Stimulated activated CD4-positive, alpha-beta T cell treated with anti-CD3 and anti-CD28 coated beads, Interleukin-4, amount 100 ng/mL, for 4 hours (primary cell): ENCODE measurements at places on chromosomes 7 and 10.
A peak's percentile ranks its signal among the peaks of the same experiment; 100 is the strongest.

DNA sequence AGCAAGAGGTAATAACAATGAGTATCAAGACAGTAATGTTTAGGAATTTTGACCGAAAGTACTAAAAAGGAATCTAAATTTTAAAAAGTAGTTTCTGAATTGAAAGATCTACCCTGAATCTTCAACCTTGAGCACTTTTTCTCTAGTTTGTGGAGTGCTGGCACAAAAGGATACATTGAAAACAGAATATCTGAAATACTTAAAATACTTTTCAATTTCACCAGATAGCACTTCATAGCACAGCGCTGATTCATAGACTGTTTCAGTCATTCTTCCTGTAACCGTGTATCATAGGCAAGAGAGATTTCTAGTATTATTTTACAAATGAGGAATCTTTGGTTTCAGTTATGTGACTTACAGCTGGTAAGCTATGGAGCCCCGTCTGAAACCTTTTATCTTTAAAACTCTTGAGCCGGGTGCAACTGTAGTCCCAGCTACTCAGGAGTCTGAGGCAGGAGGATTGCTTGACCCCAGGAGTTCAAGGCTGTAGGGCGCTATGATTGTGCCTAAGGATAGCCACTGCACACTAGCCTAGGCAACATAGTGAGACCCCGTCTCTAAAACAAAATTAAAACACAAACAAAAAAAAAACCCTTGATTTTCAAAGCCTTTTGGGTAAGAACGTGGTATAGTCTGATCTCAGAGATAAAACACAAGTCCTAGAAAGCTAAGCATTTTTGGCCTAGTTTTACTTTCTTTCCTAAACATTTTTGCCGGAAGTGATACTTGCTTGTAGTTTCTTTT is 35.1 kb downstream of the FHIP2A start:
- DNase-seq: no peak

DNA sequence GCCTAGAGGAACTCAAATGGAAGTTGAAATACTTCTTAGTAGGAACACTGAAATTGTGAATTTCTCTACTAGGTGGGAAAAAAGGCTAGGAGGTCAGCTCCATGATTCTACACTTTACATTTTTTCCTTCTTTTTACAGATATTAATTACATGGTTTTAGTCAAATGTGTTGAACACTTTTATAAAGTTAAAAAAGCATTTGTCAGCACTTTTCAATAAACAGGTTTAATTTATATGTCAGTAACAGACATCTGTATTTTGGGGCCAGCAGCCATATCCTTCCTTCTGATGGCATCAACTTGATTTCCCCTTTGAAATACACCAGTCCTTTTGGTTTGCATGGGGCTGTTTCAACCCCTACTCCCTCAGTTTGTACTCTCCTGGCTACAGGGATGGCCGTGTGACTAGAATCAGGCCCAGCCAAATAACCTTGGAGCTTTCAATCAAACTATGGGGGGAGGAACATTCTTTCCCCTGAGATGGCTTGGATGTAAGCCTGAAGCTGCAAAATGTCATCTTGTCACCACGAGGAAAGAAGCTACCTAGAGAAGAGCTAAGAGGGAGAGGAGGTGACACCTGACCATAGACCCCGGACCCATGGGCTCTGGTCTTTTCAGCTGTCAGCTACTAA is 171.0 kb upstream of the NEBL start:
- no peak for DNase-seq

- DNase-seq: peak; percentile 81
Observed at GRCh38 chr7:151123822-151124464, 37.7 kb downstream of the AGAP3 start.

DNA sequence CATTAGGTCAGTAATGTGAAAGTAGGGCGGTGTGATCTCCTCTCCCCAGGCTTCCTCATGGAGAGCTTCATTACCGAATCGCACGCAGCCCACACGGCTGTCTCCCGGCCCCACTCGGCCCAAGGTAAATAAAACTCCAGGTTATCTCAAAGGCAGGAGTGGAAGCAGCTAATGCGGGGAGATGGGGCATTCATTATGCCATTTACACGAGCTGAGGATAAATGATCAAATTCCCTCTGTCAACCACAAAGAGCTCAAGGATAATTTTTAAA is 93.5 kb downstream of the ADARB2 start:
- DNase-seq: no peak

- DNase-seq: no peak
Observed at GRCh38 chr10:93436591-93437085, 45.5 kb downstream of the MYOF start.

- no peak for DNase-seq
Observed at GRCh38 chr7:82443547-82444219, at the start of gene CACNA2D1. CACNA2D1 (minus strand) TSS chr7:82443777.

DNA sequence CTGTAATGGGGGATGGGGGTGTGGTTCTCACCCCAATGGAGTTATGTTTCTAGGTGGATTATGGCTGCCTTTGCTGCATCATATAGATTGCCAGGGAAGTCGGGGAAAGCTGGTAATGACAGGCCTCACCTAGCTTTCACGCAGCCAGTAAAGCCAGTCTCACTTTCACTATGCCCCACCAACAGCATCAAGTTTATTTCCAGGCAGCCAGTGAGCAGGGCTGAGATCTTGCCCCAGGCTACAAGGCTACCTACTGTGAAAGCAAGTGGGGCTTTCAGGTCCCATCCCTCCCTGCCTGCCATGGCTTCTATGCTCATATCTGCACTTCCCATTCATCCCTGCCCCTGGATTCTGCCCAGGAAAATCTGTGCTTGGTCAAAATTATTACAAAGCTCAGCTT is 61.7 kb upstream of the NXPH1 start:
- DNase-seq: no peak

GRCh38 chr7:107212725-107213124 is 43.9 kb downstream of the HBP1 start:
- no peak for DNase-seq

DNA sequence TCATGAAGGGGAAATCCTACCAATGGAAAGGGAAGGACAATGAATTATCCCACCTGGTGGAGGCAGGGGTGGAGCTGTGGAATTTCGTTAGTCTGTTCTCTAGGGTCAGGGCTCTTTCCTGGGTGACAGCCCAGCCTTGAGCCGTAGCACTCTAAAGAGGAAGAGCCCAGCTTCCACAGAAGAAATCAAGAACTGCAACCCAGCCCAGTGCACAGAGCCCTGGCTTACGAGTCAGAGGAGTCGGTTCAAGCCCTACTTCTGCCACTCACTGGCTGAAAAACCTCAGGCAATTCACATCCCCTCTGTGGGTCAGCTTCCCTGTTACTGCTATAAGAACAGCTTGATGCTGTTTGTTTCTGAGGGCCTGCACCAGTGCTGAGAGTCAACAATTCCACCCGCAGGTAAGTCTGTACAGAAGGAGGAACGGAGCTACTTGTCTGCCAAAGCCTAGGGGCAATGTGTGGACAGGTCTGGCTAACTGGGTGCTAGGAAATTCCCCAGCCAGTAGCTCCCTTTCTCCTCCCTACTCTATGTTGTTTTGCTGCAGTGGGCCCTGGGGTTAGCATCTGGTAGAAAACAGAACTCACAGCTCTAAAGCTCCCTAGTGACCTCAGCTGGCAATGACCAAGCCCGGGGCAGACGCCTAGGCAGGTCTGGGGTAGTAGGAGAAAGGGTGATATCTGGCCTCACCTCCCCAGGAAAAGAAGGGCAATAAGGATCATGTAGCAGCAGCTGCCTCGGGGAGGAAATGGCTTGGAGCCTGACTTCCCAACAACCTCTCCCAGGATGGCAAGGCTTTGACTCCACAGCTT is 3.3 kb downstream of the AVPI1 start:
- DNase-seq: no peak

DNA sequence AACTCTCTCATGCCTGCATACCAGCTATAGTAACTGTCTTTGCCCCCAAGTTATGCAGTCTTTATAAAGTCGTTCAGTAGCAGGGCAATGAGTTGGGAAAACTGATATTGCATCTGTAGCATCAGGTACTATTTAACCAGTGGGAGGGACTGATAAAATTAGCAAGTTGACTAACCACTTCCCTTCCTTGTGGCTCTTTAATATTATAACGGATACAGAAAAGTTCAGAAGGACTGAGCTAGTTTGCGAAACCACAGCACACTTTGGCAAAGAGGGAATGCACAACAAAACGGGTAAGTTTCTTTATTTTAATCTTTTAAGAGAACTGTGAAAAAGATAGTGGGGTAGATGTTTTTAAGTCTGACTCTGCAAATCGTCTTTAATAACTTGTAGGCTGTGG is 205.3 kb upstream of the HDAC9 start:
- DNase-seq: no peak

GRCh38 chr10:22505911-22506685 is 160.8 kb downstream of the SPAG6 start:
- peak; percentile 33 for DNase-seq

DNA sequence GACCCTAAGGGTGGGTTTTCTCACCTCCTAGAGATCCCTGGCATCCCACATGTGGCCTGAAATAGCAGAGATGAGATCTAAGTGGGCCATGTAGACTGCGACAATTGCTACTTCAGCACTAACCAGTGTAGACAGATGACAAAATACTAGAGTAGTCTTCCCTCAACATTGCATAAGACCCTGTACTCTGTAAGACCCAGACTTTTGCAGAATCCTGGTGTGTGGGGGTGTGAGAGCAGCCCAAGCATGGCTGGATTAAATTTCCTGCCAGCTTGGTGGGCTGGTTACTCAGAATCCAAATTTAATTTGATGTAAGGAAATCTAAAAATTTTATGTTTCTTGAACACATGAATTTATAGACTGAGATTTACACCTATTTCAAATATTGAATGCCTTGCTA is 88.3 kb downstream of the ZNF365 start:
- no peak for DNase-seq

- DNase-seq: peak; percentile 76
Observed at GRCh38 chr10:29658984-29659965, 24.5 kb upstream of the SVIL start.

- DNase-seq: no peak
Observed at GRCh38 chr7:128679920-128680319, 7.8 kb downstream of the GARIN1A start.

GRCh38 chr7:2517678-2518507 is 1.7 kb upstream of the LFNG start:
- DNase-seq: no peak

- no peak for DNase-seq
Observed at GRCh38 chr10:28845009-28845682, 167.8 kb downstream of the BAMBI start.

DNA sequence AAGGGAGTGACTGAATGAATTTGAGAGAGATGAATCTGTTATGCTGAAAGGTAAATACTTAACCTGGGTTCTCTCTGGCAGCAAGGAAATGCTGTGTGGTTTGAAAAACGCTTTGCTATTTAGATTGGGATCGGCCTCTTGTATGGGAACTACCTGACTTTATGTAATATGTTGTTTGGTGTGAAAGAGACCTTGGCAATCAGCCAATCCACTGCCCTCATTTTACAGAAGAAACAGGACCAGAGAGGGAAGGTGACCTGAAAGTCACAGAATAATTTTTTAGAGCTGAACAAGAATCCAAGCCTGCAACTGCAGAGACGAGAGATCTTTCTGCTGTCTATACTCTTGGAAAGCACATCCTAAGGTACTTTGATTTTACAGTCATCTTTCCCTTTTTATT is 1.0 kb downstream of the BUD31 start:
- DNase-seq: no peak

DNA sequence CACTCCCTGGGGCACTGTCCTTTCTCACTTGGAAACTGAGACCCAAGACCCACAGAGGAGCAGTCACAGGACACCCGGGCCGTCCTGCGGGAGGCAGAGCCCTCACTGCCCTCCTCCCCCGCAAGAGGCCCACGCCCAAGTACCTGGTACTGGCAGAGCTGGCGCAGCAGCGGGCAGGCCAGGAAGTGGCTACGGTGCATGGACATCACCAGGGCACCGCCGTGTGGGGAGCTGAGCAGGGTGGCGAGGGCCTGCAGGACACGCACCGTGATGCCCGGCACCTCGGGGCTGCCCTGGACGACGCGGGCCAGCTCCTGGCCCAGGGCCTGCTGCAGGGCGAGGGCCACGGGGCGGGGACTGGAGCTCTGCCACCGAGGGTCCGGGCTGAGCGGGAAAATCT is 20.0 kb upstream of the MICALL2 start:
- DNase-seq: no peak

GRCh38 chr7:137601642-137602041 is 245.1 kb downstream of the DGKI start:
- DNase-seq: no peak

DNA sequence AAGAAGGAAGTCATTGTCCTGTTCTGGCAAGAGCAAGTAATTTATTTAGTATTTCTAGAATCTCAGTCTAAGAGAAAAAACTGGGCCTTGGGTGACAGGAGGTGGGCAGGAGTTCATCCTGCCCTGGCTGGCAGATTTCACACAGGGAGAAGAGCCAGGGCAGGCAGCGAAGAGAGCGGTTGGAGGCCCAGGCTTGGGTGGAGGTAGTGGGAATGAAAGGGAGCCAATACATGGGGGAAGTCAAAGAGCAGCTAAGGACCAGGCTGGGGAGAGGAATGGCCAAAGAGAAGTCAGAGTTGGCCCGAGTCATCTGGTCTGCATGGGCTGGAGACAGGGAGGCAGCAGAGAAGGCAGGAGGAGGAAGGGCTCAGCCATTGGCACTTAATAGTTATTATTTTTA is 51.4 kb downstream of the HECW1 start:
- no peak for DNase-seq

- DNase-seq: no peak
Observed at GRCh38 chr7:46864716-46865115, 717.2 kb downstream of the TNS3 start.

DNA sequence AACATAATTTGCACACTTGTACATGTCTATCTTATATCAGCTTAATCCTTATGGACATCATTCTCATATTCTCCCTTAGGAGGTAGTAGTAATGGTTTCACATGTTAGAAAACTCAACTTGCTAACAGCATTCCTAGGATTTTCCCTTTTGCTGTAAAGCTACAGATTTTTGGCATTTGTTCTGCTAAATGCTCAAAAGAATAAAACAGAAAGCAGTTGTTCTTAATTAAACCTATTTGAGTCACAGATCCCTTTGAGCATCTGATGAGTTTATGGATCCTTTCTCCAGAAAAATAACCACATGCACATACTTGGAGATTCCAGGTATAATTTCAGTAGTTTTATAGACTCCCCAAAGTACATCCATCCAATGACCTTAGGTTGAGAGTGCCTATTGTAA is 122.9 kb upstream of the BET1 start:
- no peak for DNase-seq

DNA sequence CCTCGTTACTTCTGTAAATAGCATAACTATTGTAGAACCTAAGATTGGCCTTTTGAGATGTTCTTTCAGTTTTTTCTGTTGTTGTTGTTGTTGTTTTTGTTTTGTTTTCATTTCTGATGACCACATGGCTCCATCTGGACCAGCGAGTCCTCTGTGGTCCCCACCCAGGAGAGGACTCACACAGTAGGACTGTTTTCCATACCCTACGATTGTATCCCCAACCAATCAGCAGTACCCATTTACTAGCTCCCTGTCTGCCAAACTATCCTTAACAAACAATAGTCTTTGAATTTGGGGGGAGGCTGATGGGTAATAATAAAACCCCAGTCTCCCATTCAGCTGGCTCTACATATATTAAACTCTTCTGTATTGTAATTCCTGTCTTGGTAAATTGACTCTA is 329.5 kb downstream of the SEMA3D start:
- no peak for DNase-seq
